ENCODE measurements at places on chromosomes 1 and 21.

DNA sequence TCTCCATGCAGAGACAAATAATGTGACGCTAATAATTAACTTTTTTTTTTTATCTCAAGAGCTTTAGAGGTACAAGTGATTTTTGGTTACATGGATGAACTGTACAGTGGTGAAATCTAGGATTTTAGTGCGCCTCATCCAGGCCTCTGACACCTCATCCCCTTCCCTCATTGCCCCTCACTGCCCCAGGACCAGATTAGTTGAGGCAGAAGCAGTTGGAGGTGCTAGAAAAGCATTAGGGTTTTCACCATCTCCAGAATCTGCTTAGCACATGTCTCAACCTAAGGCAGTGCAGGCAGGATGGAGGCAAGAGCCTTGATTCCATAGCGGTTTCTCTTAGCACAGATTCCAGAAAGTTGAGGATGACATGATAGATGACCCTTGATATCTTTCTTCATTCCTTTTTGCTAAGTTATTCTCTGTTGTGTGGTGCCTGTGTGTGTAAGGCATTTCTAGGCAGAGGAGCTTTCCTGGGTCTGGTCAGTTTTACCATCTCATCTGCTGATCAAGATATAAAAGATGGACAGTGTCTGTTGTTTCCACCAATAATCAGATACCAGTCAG, 16.3 kb upstream of the IL10 start:
- no peak for DNase-seq

- DNase-seq: no peak
Measured at GRCh38 chr1:245748240-245748639, 593.5 kb downstream of the KIF26B start.

GRCh38 chr1:34163792-34164731, 968 bp downstream of the CSMD2 start:
- DNase-seq: no peak

DNA sequence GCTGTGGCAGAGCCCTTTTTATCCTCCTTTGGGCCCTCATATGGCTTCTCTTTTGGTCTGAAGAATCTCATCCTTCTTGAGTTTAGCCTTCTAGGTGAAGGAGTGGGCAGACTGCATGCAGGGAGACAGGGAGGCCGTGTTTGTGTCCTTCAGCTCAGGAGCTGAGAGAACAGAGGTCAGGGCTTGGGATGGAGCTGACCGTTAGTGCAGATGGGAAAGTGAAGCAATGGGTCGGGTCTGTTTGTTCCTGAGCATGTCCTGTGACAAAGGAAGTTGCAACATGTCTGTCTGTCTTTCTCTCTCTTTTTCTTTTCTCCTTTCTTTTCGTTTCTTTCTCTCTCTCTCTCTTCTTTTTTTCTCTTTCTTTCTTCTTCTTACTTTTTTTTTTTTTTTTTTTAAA, 14.9 kb downstream of the MAPKAPK2 start:
- DNase-seq: no peak

DNA sequence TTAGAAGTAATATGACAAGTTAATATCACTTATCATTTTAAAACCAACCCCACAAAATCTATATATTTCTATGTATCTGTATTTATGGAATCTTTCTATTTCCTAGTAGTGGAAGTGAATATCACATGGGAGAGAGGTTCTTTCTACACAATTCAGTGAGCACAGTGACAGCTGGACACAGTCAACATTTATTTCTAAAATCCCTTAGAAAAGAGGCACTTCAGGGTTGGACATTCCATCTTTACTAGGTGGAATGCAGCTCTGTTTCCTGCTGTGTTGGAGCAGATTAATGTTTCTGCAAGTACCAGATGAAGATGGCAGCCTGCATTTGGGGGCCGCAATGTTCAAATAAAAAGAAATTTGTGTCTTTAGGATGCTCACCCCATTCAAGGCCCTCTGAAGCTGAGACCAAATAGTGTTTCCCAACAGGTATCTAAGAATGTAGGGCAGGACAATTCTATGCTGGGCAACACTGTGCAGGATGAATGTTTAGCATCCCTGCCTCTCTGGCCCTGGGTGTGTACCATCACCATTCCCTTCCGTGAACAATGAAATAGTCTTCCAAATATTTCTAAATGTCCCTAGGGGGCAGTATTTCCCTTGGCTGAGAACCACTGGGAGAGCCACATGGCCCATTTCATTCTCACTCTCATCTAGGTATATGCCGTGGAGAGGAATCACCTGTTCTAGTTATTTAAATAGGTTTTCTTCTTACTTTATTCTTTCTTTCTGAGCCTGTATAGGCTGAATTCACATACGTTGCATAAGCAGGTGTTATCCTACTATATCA, 394.8 kb downstream of the PRDM2 start:
- no peak for DNase-seq

DNA sequence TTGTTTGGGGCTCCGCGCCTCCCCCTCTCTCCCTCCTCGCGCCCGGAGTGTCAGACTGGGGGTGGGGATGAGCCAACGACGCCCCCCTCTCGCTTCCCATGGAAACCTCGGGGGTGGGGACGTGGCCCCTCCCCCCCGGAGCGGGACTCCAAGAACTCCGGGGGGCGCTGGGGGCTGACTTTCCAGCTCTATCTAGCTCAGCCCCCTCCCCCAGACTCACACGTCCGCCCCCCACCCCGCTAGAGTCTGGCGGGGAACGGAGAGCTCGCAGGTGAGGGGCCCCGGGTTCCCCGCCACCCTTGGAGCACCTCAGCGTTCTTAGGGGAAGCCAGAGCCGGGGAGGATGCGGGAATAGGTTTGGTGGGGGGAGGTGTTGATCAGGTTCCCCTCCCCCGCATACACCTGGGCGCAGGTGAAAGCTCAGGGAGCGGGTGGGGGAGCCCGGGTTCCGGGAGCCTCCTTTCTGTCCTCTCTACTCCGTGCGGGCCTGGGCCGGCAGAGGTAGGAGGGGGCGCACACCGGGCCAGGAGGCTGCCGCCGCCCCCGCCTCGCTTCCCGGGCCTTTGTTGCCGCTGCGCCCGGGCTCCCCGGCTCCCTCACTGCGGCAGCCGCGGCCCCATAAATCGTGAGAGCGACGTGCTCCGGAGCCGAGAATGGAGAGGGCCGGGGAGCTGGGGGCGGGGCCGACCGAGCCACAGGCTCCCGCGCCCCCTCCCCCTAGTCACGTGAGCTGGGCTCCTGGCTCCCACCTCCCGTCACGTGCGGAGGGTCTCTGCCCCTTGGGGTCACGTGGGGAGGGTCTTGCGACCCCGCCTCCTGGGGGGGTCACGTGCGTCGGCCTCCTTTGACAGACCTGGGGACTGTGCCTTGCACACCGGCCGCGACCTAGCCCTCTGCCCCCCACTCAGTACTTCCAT, 1.9 kb downstream of the EFNA3 start:
- peak; percentile 52 for DNase-seq

GRCh38 chr1:20389571-20389970, 96.4 kb downstream of the CAMK2N1 start:
- no peak for DNase-seq

- DNase-seq: no peak
Measured at GRCh38 chr1:103122983-103123720, 14.8 kb upstream of the COL11A1 start.

DNA sequence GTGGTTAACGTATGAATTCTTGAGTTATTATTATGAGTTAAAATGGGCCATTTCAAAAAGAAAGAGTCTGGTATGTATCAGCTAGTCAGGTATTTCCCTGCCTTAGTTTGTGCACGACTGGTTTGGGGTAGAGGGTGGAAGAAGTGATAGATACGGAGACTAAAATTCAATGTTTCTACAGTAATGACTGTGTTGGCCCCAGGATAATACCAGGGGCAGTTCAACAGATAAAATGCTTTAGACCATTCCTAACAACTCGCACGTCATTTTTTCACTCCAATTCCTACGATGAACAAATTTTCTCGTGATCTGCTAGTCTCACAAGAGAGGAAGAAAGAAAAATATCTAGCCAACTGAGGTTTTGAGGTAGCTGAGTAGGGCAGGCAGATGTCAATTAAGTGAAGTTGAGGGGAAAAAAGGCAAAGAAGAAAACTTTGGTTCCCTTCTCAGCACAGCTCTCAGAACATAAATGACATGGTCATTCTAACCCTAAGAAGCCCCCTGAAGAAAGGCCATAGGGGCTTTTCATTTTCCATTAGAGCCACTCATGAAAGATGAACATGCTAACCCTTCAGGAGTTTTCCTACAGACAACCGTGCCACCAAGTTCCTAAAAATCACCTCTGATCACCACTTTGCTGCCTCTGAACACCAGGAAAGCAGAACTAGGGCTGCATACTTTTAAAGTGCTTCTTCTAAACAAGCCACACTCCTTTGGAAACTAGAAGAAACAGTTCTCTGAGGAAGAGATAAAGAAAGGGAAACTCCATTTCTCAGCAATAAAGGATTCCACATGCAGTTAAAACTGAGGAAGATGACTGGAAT, 5.6 kb downstream of the MCOLN2 start:
- no peak for DNase-seq

- peak; percentile 4 for DNase-seq
Measured at GRCh38 chr1:41766546-41766945, 152.2 kb downstream of the HIVEP3 start.

DNA sequence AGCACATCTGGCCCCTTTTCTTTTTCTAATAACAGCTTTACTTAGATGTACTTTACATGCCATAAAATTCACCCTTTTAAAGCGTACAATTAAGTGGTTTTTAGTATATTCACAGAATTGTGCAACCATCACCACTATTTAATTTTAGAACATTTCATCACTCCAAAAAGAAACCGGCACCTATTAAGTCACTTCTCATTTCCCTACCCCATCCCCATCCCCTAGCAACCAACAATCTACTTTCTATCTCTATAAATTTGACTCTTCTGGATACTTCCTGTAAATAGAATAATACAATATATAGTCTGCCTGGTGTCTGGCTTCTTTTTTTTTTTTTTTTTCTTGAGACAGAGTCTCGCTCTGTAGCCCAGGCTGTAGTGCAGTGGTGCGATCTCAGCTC, 59.5 kb upstream of the ENAH start:
- no peak for DNase-seq

GRCh38 chr1:24856787-24857506, 73.1 kb downstream of the RUNX3 start:
- DNase-seq: no peak

DNA sequence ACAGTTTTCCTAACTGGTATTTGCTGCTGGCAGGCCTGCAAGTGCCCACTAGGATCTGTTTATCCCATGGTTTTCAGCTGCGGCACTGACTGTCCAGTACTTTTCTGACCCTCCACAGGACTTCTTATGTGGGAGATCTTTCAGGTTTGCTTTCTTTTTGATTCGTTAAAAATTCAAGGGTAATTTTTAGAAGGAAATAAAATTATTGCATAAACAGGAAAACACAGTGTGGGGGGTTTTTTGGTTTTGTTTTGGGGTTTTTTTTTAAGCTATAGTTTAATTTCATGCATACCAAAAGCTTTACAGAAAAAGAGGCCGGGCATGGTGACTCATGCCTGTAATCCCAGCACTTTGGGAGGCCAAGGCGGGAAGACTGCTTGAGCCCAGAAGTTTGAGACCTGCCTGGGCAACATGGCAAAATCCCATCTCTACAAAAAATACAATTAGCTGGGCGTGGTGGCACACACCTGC, 3.6 kb downstream of the NIBAN1 start:
- no peak for DNase-seq

DNA sequence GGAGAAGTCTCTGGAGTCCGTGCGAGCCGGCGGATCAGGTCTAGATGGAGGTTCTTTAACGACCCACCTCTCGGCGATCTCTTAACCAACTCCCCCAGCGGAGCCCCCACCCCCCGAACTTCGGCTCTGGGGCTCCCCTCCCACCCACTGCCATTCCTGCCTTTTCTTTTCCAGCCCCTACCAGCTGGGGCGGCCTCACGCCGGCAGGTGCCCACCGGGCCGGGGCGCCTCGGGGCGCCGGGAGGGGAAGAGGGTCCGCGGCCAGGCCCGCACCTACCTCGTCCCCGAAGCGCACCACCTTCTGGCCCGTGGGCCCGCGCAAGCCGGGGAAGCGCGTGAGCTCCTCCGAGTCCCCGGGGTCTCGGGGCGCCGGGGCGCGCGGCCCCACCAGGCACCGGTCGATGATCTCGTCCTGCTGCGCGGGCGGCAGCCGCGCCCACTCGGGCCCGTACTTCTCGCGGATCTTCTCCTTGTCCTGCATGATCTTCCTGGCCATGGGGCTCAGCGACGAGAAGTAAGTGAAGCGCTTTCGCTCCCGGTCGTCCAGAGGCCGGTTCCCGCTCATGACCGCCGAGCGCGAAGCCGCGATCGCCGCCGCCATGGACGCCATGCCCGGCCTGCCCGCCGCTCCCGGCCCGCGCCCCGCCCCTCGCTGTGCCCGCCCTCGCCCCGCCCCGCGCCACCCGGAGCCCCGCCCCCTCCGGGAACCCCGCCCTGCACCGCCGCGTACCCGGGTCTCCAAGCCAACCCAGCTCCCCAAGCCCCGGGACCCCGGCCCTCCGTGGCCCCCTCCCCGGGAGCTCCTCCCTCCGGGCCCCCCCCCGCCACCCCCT, at the start of gene C1orf198:
Gene C1orf198 (minus strand): TSS at position 619 of the 833 bp plus-strand sequence. CDS start 9 bp downstream, at position 610.
- peak; percentile 89 for DNase-seq

DNA sequence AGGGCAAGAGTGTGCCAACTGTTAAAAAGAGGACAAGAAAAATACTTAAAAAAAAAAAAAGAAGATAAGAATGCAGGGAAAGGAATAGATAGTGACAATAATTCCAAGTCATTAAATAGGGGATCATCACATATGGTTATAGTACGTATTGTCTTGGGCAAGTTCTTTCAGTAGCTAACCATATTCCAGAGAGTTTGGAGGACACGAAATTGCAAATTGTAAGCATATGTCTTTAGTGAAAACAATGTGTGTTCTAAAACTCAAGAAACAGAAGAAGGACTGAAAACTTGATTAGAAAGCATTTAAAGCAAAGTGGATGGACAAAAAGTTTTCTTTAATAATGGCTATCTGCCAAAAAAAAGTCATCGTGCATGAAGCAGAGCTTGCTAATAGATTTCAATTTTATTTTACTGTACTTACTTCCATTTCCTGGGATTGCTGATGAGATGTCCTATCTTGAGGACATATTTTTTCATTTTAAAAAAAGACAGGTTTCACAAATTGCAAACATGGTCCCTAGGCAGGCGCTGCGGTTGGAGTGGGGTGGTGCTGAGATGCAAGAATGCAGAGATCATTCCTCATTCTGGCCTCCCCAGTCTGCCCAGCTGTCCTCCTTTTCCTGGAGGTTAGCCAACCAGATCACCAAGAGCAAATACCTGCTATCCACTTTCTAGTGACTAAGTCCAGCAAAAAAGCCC, 11.9 kb downstream of the TSPAN2 start:
- no peak for DNase-seq
